Activated naive CD4-positive, alpha-beta T cell treated with anti-CD3 and anti-CD28 coated beads, Interleukin-2, amount 10 ng/mL, durations not matched to agents 7 days and 5 days (primary cell): ENCODE measurements at places on chromosomes 13 and 19.

DNA sequence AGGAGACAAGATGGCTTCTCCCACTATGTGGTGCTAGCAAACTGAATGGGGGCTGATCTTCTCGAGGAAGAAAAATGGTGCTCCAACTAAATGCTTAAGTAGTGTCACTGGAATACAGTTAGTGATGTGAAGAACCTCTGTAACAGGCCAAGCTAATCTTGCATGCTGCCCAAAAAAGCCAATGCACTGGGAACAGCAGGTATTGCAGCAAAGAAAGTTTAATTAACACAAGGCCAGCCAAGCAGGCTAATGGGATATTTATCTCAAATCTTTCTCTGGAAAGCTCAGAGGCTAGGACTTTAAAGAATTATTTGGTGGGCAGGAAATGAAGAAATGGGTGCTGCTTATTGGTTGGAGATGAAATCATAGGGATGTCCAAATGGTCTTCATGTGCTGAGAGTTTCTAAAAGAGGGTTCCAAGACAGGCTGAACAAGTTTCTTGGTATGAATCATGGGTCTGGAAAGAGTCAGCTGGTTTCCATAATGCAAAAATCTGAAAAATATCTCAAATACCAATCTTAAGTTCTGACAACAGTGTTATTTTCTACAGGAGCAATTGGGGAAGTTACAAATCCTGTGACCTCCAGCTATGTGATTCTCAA, 1550.5 kb downstream of the SLITRK5 start:
- DNase-seq = no peak

- no peak for DNase-seq
Observed at GRCh38 chr19:6687114-6687513, 17.2 kb upstream of the TNFSF14 start.

GRCh38 chr19:31648347-31648746, 299.1 kb upstream of the TSHZ3 start:
- DNase-seq = no peak

- no peak for DNase-seq
Observed at GRCh38 chr19:13146763-13147563, 3.2 kb downstream of the STX10 start.

DNA sequence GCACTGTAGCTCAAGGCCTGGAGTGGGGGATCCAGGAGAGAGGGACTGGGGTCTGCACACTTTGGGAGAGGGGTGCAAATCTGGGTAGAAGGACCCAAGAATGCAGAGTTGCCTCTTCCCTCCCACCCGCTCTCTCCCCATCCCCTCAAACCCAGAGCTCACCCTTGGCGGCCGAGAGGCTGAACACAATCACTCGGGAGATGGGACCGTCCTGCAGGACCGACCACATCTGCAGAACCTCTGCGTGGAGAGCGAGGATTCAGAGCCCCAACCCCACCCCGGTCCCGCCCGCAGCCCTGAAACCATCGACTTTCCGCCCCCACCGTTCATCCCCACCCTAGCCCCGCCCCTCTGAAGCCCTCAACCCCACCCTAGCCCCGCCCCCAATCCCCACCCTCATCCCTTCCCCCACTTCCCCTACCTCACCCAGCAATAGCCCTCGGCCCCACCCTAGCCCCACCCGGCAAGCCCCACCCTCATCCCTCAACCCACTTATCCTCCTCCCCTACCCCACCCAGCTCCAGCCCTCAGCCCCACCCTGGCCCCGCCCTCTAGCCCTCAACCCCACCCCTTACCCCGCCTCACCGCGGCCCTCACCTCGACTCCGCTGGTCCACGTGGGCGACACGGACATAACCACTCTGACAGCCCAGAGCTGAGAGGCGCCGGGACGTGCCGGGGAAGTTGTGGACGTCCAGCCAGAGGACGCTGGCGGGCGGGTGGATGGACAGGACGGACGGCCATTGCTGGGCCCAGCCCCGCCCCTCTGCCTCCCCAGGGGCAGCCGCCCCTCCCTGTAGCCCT, 4.1 kb downstream of the KPTN start:
- no peak for DNase-seq

DNA sequence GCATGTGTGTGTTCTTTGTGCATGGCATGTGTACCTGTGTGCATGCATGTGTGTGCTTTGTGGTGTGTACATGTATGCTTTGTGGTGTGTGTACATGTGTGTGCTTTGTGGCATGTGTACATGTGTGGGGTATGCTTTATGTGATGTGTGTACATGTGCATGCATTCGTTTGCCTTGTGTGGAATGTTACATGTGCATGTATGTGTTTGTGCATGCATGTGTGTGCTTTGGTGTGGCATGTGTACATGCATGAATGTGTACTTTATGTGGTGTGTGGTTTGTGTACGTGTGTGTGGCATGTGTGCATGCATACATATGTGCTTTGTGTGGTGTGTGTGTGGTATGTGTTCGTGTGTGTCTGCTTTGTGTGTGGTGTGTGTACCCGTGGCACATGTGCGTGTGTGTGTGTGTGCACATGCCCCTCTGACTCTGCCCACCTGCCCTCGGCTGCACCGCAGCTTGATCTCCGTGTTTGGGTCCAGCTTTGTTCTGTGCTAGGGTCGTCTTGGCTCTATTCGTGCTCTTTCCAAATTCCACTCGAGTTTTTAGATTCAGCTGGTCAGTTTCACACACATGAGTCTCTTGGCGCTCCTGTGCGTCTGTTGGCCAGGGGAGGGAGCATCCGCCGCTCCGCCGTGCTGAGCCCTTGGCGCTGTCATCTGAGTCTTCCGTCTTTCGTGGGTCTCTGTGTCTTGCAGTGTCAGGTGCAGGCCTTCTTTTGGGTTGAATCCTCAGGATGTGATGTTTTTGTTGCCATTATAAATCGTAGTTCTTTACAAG, 46.5 kb upstream of the TFDP1 start:
- DNase-seq = no peak

GRCh38 chr13:113297370-113298042, 467 bp downstream of the LAMP1 start:
- peak; percentile 69 for DNase-seq

GRCh38 chr19:54319049-54319448, 6.1 kb upstream of the LILRA5 start:
- DNase-seq = no peak

DNA sequence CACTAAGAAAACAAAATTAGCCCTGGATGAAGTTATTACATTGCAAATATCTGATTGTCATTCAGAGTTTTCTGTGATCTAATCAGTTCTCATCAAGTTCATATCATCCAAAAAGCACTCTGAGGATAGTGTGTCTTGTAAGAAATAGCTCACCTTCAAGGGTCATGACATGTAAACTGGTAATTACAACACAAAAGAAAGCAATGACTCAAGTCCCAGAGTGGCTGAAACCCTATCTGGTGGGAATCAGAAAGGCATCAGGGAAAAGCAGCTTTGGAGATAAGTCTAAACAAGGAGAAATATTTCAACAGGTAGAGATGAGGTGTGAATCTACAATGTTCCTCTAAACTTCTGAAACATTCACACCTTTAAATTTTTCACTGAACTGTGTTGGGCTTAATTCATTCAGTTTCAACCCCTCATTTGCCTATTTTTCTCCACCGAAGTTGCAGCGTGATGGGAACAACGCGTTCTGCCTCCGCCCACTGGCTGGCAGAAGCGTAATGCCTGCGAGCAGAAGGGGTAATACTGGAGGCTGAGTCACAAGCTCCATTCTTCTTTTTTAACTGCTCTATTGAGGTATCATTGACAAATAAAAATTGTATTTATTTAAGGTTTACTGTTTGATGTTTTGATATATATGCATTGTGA, 155.2 kb upstream of the IPO5 start:
- DNase-seq = no peak
